ENCODE measurements at places on chromosomes 1 and 21.
A peak's percentile ranks its signal among the peaks of the same experiment; 100 is the strongest.

DNA sequence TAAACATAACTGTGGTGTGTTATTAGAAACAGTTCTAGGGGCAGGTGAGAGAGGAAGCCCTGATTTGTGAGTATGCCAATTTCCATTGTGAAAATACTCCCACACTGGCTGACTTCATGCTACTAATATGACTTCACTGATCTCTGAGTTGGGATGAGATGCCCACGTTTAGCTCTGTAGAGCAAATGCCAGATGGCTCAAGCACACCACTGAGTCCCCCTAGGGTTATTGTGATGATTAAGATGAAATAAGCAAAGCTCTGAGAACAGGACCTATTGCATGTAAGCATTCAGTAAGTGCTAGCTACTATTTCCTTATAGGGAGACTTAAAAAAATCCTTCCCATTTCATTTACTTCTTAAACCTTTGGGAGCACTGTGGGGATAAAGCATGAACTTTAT is 117.6 kb downstream of the CENPF start:
- no peak for DNase-seq

DNA sequence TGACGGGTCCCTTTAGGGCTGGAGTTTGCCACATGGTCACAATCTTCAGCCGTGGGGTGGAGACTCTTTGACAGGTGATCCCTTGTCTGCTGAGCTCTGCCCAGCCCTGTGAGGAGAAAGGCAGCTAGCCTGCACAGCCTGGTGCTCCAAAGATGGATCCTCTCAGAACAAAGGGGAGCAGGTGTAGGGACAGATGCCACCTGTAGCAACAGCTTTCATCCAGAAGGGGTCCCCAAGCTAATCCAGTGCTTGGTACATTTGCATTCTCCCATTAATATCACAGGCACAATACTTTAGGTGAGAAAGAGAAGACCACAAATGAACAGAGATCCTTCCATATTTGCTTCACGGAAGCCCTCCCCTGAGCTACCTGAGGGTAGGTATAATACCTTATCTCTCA is 93.2 kb downstream of the CCDC185 start:
- DNase-seq: peak; percentile 19

DNA sequence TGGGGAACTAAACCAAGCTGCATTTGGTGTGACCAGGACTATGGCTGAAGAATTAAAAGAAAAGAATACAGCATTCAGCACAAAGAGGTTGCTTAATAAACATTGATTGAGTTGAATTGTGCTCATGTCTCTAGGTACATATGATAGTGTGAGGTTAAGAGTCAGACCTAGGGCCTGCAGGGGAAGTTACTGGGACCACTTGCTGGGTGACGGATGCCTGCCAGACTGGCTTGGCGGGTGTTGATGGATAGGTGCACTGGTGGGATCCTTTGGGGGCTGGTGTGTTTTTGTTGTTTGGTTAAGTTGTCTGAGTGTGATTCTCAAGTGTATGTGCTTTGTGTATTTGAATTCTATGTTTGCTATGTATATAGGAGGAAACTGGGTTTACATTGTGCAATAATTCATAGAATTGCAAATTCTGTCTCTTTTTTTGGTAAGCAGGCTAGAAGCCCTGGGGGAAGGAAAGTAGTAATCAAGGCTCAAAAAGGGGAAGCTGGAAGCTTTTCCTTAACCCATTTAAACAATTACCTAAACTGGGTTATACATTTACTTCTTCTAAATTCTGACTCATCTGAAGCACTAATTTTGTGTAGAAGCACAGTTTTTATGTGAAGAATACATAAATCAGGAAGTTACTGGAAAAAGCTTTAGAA is 1.8 kb downstream of the CD101 start:
- DNase-seq: no peak

- DNase-seq: no peak
Measured at GRCh38 chr21:45802956-45803617, 159.6 kb downstream of the PCBP3 start.

DNA sequence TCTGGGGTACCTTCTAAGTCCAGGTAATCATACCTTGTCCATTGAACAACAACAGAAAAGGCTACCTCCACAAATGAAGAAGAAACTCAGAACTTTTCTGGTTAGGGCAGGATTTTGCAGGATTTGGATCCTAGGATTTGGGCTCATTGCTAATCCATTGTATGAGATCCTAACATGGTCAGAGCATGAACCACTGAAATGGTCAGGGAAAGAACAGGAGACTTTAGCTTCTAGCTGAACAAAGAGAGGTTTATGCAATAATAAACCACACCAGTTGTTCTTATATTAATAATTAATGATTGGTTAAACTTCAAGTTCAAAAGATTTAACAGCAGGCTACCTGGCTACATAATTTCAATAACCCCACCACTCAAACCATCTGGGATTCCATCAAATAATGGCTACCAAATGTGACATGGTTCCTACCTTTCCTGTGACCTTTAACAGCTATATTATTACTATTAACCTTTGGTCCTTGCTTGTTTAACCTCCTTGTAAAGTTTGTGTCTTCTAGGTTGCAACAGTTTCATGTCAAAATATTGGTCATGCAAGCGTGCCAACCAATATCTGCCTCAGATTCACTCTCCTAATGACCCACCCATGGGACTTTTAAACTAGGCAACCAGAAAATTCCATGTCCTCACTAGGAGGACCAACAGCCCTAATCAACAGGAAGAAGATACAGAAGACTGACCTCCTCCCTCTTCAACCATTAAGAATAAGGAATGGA is 60.6 kb upstream of the USH2A start:
- DNase-seq: no peak

DNA sequence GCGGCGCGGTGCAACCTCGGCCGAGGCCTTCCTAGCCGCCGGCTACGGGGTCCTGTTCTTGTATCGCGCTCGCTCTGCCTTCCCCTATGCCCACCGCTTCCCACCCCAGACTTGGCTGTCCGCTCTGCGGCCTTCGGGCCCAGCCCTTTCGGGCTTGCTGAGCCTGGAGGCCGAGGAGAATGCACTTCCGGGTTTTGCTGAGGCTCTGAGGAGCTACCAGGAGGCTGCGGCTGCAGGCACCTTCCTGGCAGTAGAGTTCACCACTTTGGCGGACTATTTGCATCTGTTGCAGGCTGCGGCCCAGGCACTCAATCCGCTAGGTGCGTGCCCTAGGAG is 379 bp downstream of the PPCS start:
- DNase-seq: peak; percentile 30

GRCh38 chr1:66503841-66504470 is 30.0 kb upstream of the SGIP1 start:
- DNase-seq: peak; percentile 63

- no peak for DNase-seq
Measured at GRCh38 chr21:14376854-14377253, 6.1 kb downstream of the HSPA13 start.

DNA sequence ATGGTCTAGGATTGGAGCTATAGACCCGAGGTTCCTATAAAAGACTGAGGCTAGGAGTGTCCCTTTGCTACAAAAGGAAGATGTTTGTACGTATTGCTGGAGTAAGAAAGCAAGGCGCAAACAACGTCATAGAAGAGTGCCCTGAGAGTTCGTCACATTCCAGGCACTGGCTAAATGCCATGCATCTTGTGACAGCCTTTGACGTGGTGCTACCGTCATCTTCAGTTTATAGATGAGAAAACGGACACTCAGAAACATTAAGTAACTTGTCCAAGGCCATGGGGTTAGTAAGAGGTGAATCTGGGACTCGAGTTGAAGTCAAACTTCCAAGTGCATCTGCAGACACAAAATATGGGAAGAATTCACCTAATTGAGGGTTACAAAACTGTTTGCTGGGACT is 104.2 kb upstream of the SLC45A1 start:
- no peak for DNase-seq

GRCh38 chr21:34205811-34206571 is 132.6 kb downstream of the MRPS6 start:
- DNase-seq: no peak

GRCh38 chr21:21111309-21111920 is 113.2 kb downstream of the NCAM2 start:
- DNase-seq: no peak

DNA sequence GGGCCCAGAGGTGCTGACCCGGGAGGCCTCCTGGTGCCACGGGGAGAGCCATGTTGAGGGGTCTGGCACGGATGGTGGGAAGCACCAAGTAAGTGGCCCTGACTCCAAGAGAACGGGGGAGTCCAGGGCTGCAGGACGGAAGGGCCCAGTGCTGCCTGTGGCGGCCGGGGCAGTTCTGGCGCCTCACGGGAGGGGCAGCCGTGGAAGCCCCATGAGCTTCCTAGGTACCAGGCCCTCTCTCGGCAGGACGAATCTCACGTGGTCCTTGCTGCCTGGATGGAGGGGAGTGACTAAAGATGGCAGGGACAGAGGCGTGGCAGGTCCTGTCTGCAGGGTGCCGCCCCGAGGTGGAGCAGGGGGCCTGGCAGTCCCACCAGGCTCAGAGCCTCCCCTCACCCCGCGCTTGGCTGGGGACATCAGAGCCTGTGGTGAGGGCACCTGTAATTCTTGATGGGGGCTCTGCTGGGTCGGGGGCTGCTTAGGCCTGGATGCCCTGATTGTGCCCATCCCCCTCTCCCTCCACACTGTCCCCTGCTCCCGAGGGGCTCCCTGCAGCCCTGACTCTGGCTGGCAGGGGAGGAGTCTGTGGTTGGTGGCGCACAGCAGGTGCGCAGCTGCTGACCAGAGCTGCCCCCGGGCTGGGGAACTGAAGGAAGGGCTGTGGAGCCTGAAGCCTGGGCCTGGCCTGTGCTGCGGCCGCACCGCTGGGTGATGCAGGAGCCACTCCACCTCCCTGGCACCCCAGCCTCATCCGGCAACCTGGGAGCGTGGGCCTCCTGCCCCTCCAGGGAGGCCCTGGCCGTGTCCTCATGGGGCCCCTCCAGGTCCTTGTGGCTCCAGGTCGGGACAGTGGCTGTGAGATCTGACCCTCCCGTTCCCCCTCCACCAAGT is 31.4 kb downstream of the POFUT2 start:
- DNase-seq: no peak

GRCh38 chr1:44970317-44970716 is 16.1 kb downstream of the EIF2B3 start:
- no peak for DNase-seq

All from DMS153 (cell line).